ENCODE measurements at places on chromosomes 3 and 15. TPM values are rescaled to one million over a fixed set of nuclear protein-coding genes. Genes with fewer than 3 reads are reported as not detected.

NOX5 gene
- polyA plus RNA-seq = 0.66 TPM

TF gene
- polyA plus RNA-seq = 2.9 TPM

SETD2 gene
- polyA plus RNA-seq = 20.5 TPM

GNAI2 gene
- polyA plus RNA-seq = 187 TPM

GRCh38 chr15:100696452-100696851, 94.1 kb downstream of the ASB7 start:
- DNase-seq = no peak

DNA sequence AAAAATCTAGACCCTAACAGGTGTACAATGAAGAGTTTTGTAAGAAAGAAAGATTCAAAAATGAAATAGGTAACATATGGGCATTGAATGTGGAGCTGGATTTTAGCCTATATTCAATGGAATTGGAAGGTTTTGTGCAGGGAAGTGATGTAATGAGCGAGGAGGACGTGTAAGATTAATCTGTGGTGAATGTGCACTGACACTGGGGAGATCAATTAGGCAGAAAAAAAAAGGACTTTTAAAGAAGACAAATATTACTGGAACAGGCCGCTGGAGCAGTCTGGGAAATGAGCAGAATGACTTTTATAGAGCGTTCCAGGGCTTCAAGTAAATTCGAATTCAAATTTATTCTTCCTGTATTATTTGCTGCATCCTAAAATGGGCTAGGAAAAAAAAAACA, 55.2 kb downstream of the PDIA5 start:
- no peak for DNase-seq
